ENCODE measurements at places on chromosomes 5 and 9. TPM values are rescaled to one million over a fixed set of nuclear protein-coding genes. Genes with fewer than 3 reads are reported as not detected.

Gene DPM2
- 43.4 TPM for polyA plus RNA-seq

Gene TMEM171
- 0.12 TPM for polyA plus RNA-seq

Gene GRAMD2B
- 11.1 TPM for polyA plus RNA-seq

Gene IQGAP2
- 18.7 TPM for polyA plus RNA-seq

Gene KIF24
- polyA plus RNA-seq = 6.7 TPM

- DNase-seq = no peak
These were observed 151.2 kb downstream of the TSSK1B start for GRCh38 chr5:113283558-113283957.

- no peak for DNase-seq
These were observed 116.2 kb upstream of the PIK3R1 start for GRCh38 chr5:68099327-68099726.

DNA sequence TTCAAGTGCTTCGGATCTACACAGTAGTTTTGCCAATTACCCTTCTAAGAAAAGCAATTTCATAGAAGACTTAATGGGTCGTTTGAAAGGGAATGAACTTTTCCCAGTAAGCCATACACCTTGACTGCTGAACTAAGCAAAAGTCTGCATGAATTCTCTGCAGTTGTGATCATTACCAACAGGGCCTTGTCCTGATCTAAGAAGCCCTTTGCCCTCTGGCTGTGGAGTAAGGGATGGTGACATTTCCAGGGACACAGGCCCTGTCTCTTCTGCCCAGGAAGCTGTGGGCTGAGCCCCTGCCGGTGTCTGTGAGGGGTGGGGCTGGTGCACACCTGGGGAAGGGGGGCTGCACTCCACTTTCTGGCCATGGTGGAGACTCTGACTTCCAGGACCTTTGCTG is 30.5 kb downstream of the ZDHHC11 start:
- DNase-seq = no peak

- no peak for DNase-seq
These were observed 9.0 kb downstream of the ADAMTS2 start for GRCh38 chr5:179336126-179336870.

DNA sequence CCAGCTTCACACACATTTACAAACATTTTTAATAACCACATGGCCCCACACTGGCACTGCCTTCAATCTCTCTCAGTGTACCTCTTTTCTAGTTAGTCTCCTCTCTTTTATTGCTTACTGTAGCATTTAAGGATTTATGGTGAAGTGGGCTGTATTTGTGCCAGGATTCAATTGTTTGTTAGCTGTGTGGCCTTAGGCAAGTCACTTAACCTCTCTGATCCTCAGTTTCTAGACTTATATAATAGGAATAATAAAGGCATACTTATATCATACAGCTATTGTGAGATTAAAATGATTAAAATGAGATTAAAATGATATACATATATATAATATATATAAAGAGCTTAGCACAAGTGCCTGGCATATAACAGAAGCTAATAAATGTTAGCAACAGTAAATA is 6.4 kb downstream of the SH3RF2 start:
- DNase-seq = no peak

DNA sequence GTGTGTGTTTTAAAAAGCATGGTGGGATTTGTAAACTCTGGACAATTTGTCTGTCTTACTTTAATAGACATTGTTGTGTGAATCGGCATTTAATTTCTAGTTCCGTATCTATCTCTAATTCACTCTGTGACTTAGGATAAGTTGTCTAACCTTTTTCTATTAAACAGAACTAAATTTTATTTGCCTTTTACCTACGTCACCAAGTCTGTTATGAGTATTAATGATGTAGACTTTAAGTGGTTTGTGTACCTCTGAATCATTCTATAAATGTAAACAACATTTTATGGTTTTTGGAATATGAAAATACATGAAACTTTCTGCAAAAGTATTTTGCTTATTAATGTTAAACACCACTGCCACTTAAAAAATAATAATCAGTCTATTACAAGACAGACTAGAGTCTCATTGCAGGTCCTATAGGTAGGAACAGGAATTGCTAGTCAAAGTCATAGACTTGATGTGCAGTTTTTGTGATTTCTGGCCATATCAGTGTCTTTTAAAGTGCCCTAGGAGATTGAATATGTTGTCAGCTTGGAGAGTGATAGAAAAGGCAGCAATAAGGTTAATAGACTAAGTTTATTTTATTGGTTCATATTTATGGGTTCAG is 5.6 kb downstream of the RBM27 start:
- no peak for DNase-seq

DNA sequence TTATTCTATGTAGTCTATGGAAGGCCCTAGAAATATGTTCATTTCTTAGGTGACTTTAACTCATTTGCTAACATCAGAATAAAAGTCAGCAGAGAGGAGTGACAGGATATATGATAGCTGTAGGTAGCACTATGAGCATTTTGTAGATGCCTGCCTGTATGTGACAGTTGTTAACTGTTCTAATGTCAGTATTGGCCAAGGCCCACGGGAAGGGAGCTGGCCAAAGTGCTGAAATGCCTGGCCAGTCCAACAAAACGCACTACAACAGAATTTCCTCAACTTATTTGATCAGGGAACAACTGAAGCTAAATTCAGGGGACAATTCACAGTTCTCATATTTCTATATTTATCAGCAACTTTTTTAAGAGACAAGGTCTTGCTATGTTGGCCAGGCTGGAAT is 20.8 kb downstream of the SV2C start:
- DNase-seq = peak; percentile 49

- DNase-seq = no peak
These were observed 4.3 kb downstream of the PRDM12 start for GRCh38 chr9:130668659-130669058.

DNA sequence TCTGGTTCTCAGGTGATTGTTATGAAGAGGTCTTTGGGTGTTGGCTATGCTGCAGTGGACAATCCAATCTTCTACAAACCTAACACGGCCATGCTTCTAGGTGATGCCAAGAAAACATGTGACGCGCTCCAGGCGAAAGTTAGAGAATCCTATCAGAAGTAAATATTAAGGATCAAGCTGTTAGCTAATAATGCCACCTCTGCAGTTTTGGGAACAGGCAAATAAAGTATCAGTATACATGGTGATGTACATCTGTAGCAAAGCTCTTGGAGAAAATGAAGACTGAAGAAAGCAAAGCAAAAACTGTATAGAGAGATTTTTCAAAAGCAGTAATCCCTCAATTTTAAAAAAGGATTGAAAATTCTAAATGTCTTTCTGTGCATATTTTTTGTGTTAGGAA is 101.3 kb downstream of the NNT start:
- no peak for DNase-seq

DNA sequence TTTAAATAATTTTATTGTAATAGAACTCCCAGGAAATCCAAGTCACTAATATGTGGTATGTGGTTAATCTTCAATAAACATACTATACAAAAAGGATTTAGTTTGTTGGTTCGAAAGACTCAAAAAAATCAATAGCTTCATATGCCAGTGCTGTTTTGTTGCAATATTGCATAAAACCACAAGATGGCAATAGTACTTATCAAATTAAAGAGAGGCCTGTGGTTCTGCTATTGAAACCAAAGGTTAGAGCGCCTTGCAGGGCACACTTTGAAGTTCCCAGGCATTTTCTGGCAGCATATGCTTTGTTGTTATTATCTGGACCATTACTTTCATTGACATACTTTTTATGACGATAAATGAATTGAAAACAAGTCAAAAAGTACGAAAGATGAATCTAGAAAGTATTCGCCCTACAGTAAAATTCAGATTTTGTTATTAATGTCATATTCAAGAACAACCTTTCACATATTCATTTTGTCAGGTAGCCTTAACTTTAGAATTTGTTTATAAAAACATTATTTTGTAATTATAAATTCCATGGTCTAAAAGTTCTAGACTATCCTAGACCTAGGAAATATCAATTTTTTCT is 316.3 kb downstream of the MCTP1 start:
- DNase-seq = peak; percentile 26

- DNase-seq = no peak
These were observed 91.0 kb upstream of the JAK2 start for GRCh38 chr9:4894076-4894475.

GRCh38 chr9:134710901-134711300 is 69.3 kb downstream of the COL5A1 start:
- DNase-seq = no peak

- no peak for DNase-seq
These were observed 12.6 kb downstream of the LIFR start for GRCh38 chr5:38543886-38544285.

DNA sequence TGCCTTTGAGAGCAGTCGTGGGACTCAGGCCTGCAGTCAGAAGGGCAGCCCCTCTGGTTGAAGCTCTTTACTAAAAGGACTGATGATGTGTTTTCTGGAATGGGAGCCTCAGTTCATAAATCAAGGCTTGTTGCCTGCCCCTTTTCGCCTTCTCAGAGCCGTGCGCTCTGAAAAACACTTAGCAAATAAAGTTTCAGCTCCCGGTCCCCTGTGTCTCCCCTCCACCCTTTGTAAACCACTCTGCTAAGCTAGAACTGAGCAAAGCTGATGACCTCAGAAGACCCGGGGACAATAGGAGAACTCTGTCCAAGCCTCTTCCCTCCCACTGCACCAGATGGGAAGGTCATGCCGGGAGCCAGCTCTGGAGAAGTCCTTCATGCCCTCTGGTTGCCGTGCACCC is 39.3 kb upstream of the ADRA1B start:
- DNase-seq = no peak

All from right lung (tissue), 10 donors.